ENCODE measurements at places on chromosomes 1 and 21. TPM values are rescaled to one million over a fixed set of nuclear protein-coding genes. Genes with fewer than 3 reads are reported as not detected.

DNA sequence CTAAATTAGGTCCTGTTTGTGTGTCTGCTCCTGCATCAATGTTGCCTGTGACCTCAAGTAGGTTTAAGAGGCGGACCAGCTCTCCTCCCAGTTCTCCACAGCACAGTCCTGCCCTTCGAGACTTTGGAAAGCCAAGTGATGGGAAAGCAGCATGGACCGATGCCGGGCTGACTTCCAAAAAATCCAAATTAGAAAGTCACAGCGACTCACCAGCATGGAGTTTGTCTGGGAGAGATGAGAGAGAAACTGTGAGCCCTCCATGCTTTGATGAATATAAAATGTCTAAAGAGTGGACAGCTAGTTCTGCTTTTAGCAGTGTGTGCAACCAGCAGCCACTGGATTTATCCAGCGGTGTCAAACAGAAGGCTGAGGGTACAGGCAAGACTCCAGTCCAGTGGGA, 79.9 kb downstream of the PRDM2 start:
- no peak overlapping the region for H3K4me3 ChIP-seq
- no peaks in the 10 kb centered on the region for H3K27me3 ChIP-seq
- H3K4me1 ChIP-seq: peaks cover 7% of the 10 kb centered on the region

- peak within 1 kb of the TSS; percentile 97 for H3K4me3 ChIP-seq
- H3K36me3 ChIP-seq: peaks cover 18% of the 10 kb centered on the region
- no peaks in the 10 kb centered on the region for H3K4me1 ChIP-seq
- no peaks in the 10 kb centered on the region for H3K27me3 ChIP-seq
Observed at GRCh38 chr1:153985941-153986761, at the start of gene RAB13. RAB13 (minus strand) TSS chr1:153986339; CDS start chr1:153986236, 103 bp downstream.

RNF186 gene
- total RNA-seq: not detected

GRCh38 chr1:28392027-28392652, 22.6 kb downstream of the PHACTR4 start:
- H3K4me3 ChIP-seq: no peak overlapping the region
- no peak overlapping the region for H3K27ac ChIP-seq
- no peak for DNase-seq
- peaks cover 11% of the 10 kb centered on the region for H3K36me3 ChIP-seq

GRCh38 chr1:117389284-117389683, 22.0 kb downstream of the MAN1A2 start:
- H3K27me3 ChIP-seq: no peaks in the 10 kb centered on the region
- H3K27ac ChIP-seq: no peak overlapping the region
- no peaks in the 10 kb centered on the region for H3K4me1 ChIP-seq
- H3K36me3 ChIP-seq: no peaks in the 10 kb centered on the region
- no peak for DNase-seq

DNA sequence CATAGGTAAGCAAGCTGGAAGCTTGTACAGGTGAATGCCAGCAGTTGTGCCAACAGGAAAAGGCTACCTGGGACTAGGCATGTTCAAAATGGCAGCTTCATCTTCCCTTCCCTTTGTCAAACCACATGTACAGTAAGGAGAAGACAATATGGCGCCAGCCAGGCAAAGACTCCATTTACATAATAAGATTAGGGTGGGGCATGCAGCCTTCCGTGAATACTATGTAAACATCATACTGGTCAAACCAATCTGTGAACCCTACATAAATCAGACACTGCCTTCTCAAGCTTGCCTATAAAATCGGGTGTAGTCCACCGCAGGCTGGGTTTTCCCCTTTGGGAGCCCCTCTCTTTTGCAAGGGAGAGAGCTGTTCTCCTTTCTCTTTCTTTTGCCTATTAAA, 24.6 kb downstream of the ATF3 start:
- peaks cover 5% of the 10 kb centered on the region for H3K36me3 ChIP-seq
- no peak overlapping the region for H3K4me3 ChIP-seq
- H3K27me3 ChIP-seq: no peaks in the 10 kb centered on the region
- peaks cover 3% of the 10 kb centered on the region for H3K4me1 ChIP-seq

GRCh38 chr1:114214016-114214415, 60.3 kb upstream of the SYT6 start:
- H3K27ac ChIP-seq: no peak overlapping the region
- H3K36me3 ChIP-seq: no peaks in the 10 kb centered on the region
- no peak for DNase-seq
- no peaks in the 10 kb centered on the region for H3K27me3 ChIP-seq

DNA sequence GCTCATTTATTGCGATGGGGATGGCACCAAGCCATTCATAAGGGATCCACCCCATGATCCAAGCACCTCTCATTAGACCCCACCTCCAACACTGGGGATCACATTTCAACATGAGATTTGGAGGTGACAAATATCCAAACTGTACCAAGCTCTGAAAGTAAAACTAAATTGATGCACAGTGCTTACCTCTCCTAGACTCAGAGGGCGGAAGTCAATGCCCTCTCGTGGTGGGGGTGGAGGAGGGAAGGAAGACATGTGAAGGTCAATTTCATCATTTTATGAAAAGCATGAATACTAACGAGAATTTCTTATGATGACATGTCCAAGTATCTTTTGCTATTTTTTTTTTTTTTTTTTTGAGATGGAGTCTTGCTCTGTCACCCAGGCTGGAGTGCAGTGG, 120.0 kb downstream of the PGBD5 start:
- H3K36me3 ChIP-seq: no peaks in the 10 kb centered on the region
- H3K4me3 ChIP-seq: no peak overlapping the region
- H3K27ac ChIP-seq: no peak overlapping the region
- no peaks in the 10 kb centered on the region for H3K27me3 ChIP-seq
- H3K4me1 ChIP-seq: no peaks in the 10 kb centered on the region
- no peak for DNase-seq

OR14K1 gene
- not detected for total RNA-seq

CENPL gene
- 14.4 TPM for total RNA-seq

DNA sequence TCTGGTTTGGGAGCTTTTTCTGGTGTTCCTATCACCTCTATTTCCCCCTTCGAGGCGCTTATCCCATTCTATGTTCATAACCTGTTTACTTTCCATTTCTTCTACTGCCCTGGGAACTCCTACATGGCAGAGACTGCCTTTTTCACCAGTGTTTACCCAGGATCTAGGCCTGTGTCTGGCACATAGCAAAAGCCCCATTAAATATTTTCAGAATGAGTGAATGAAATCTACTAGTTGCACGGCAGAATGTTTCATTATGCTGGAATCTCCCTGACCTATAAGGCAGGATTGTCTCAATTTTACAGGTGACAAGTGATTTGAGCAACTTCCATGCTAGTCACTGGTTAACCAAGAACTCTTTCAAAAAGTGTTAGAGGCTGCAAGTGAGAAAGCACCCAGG, 70.1 kb downstream of the PGM1 start:
- H3K4me3 ChIP-seq: no peak overlapping the region
- DNase-seq: no peak
- no peaks in the 10 kb centered on the region for H3K27me3 ChIP-seq
- no peak overlapping the region for H3K27ac ChIP-seq

PTTG1IP gene
- 107 TPM for total RNA-seq

SNX7 gene
- total RNA-seq: 23.8 TPM

DNA sequence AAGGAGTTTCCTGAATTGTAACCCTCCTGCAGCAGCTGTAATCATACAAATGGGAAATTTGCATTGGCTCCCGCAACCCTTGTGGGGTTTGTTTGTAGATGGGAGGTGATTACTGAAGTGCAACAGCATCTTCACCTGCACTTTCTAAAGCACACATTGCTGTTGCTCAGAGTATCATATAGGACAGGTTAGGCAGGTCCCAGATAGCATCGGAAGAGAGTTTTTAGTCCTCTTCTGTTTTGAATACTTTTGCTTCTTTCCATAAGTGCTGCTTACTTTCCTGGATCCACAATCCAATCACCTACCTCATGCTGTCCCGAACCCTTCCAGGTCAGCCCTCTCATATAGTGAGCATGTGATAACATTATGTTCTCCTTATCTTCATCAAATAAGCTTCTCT, 300.4 kb downstream of the PTPRC start:
- no peaks in the 10 kb centered on the region for H3K36me3 ChIP-seq
- no peak for DNase-seq
- H3K4me1 ChIP-seq: no peaks in the 10 kb centered on the region
- no peak overlapping the region for H3K27ac ChIP-seq

DNA sequence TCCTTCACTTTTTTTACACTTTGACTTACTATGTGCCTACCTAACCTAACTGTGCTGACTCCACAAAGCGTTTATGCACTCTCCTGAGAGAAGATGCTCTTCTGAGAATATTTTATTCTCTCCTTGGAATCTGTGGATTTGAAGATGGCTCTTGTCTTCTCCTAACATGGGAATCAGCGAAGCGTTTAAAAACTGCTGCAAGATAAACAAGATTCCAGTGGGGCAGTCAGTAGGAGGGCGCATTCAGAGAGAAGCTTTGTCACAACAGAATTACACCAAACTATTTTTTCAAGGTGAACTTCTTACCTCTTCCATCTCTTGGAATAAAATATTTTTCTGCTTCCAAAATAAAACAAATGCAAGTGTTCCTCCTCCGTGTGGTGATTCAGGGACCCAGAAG, 113.1 kb downstream of the FOXD2 start:
- no peak overlapping the region for H3K4me3 ChIP-seq
- no peak overlapping the region for H3K27ac ChIP-seq
- H3K27me3 ChIP-seq: no peaks in the 10 kb centered on the region
- no peaks in the 10 kb centered on the region for H3K36me3 ChIP-seq
- peaks cover 2% of the 10 kb centered on the region for H3K4me1 ChIP-seq
- no peak for DNase-seq

RGS18 gene
- not detected for total RNA-seq

- no peak overlapping the region for H3K4me3 ChIP-seq
- H3K36me3 ChIP-seq: peaks cover 7% of the 10 kb centered on the region
- H3K27ac ChIP-seq: no peak overlapping the region
- H3K27me3 ChIP-seq: no peaks in the 10 kb centered on the region
Observed at GRCh38 chr1:19283891-19284290, 4.7 kb downstream of the AKR7A3 start.

- H3K4me3 ChIP-seq: no peak overlapping the region
- H3K4me1 ChIP-seq: no peaks in the 10 kb centered on the region
- DNase-seq: peak; percentile 73
- no peak overlapping the region for H3K27ac ChIP-seq
- H3K36me3 ChIP-seq: peaks cover 76% of the 10 kb centered on the region
Observed at GRCh38 chr1:160997323-160998038, 23.5 kb downstream of the F11R start.

DNA sequence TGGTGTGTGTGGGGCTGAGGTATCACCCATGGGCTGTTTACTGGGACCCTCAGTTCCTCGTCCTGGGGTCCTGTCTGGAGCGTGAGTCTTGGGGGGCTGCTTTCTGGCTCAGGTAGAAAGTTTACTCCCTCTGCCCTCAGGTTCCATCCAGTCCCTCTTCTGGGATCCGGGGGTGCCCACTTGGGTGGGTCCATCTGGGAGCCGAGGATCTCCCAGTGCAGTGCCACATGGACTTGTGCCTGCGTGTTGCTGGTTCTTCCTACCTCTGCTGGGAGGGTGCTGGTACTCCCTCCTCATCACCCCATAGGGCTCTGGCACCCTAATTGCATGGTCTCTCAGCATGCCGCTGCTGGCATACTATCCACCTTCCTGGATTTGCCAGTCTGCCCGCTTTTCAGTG, 14.0 kb downstream of the SNAP47 start:
- no peaks in the 10 kb centered on the region for H3K27me3 ChIP-seq
- no peak for DNase-seq
- H3K36me3 ChIP-seq: peaks cover 29% of the 10 kb centered on the region
- H3K4me1 ChIP-seq: no peaks in the 10 kb centered on the region
- H3K4me3 ChIP-seq: no peak overlapping the region

DNA sequence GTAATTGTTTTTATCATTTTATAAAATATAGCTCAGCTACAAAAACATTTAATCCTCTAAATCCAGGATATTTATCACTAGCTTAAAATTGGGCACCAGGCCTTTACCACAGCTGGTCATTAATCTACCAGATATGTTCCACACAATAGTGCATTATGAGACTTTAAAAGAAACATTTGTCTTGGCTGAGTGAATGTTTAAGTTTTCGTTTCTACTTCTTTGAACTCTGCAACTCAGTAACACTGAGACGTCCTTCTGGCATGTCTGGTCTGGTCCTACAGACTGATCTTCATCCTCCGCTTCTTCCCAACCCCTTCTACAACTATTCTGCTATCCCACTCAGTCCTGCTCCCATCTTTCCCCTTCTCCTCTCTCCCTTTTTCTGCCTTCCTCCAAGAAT, 296.2 kb downstream of the NEGR1 start:
- H3K4me3 ChIP-seq: no peak overlapping the region
- H3K27ac ChIP-seq: no peak overlapping the region
- no peaks in the 10 kb centered on the region for H3K4me1 ChIP-seq
- H3K36me3 ChIP-seq: no peaks in the 10 kb centered on the region
- H3K27me3 ChIP-seq: no peaks in the 10 kb centered on the region

DNA sequence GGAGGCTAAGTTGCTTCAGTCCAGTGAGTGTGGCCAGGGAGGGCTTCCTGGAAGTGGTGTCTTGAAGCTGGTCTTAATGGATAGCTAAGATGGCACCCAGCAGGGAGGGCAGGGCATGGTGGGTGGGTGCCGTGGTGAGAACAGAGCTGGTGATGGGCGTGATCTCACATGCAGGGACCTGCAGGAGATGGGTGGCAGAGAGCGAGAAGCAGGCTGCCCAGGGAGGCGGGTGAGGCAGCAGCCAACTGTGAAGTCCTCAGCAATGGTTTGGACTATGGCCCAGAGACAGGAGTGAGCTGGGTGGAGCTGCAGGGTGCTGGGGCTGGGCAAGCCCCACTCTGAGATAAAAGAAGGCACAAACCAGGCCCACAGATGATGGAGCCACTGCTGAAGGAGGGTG, 50.7 kb downstream of the UMODL1 start:
- no peak overlapping the region for H3K27ac ChIP-seq
- DNase-seq: no peak
- H3K4me1 ChIP-seq: no peaks in the 10 kb centered on the region
- no peaks in the 10 kb centered on the region for H3K36me3 ChIP-seq

FAM72C gene
- 6.0 TPM for total RNA-seq

ICOSLG gene
- total RNA-seq: 6.6 TPM

S100A7A gene
- total RNA-seq: not detected

- no peak overlapping the region for H3K27ac ChIP-seq
- no peaks in the 10 kb centered on the region for H3K27me3 ChIP-seq
- H3K4me3 ChIP-seq: no peak overlapping the region
- no peaks in the 10 kb centered on the region for H3K4me1 ChIP-seq
- peak; percentile 15 for DNase-seq
Observed at GRCh38 chr1:109821831-109822745, 58.4 kb upstream of the EPS8L3 start.

GRCh38 chr1:38075191-38075590, 28.6 kb upstream of the POU3F1 start:
- no peak overlapping the region for H3K4me3 ChIP-seq
- H3K4me1 ChIP-seq: no peaks in the 10 kb centered on the region
- H3K36me3 ChIP-seq: peaks cover 3% of the 10 kb centered on the region
- H3K27me3 ChIP-seq: no peaks in the 10 kb centered on the region
